ENCODE measurements at places on chromosomes 2 and 18.

- DNase-seq, result no peak
Measured at GRCh38 chr2:31222071-31222470, 4.8 kb upstream of the CAPN14 start.

- no peak for DNase-seq
Measured at GRCh38 chr2:9152975-9153642, 53.5 kb upstream of the ASAP2 start.

- no peak for DNase-seq
Measured at GRCh38 chr2:191206613-191207471, 38.4 kb upstream of the MYO1B start.

- DNase-seq, result no peak
Measured at GRCh38 chr2:218168016-218168415, 1.3 kb upstream of the CXCR1 start.

DNA sequence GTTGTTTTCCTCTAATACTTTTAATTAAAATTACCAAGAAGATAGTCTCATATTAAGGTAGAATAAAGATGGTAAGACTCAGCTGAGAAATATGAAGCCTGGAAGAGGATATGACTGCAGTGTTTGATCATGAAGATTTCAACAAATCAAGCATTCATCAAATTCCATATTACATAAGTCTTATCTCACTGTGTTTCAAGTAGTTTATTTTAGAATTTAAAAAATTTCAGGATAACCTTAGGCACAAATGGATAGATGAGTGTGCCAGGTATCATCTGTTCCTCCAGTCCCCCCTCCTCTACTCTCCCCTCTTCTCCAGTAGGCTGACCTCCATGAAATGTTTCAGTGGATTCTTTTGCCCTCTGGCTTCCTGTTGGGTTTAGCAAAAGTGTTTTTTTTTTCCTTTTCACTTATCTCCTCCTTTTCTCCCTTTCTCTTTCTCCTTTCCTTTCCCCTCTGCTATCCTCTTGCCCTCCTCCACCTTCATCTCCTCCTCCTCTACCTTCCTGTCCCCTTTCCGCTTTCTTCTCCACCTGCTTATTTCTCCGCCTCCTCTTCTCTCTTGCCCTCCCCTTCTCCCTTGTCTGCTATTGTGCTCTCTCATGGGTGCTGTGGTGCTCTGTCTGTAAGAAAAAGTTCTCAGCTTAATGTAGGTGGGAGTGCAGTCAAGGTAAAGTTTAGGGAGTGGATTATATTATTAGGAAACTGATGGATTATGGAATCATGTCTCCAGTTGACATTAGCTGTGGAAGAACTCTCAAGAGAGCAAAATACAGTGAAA lies 72.8 kb downstream of the ABI2 start:
- no peak for DNase-seq

DNA sequence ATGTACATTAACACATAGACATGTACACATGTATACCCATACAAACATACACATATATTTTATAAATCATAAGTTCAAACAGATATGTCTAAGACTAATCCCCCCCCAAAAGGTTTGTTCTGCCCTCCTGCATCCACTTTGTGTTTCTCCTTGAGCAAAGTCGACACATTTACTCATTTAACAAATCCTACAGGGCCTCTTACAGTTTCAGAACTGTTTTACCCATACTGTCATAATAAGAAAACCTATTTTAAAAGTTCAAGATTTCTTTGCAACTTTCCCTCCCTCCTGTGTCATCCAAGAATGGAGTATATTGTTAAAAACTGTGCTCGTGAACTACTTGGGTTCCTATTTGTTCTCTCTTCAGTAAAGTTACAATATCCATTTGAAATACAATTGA lies 166.7 kb downstream of the L3MBTL4 start:
- no peak for DNase-seq

- no peak for DNase-seq
Measured at GRCh38 chr2:227477291-227477690, 5.3 kb downstream of the AGFG1 start.

GRCh38 chr2:31962757-31963361 lies 47.9 kb downstream of the MEMO1 start:
- DNase-seq, result no peak

DNA sequence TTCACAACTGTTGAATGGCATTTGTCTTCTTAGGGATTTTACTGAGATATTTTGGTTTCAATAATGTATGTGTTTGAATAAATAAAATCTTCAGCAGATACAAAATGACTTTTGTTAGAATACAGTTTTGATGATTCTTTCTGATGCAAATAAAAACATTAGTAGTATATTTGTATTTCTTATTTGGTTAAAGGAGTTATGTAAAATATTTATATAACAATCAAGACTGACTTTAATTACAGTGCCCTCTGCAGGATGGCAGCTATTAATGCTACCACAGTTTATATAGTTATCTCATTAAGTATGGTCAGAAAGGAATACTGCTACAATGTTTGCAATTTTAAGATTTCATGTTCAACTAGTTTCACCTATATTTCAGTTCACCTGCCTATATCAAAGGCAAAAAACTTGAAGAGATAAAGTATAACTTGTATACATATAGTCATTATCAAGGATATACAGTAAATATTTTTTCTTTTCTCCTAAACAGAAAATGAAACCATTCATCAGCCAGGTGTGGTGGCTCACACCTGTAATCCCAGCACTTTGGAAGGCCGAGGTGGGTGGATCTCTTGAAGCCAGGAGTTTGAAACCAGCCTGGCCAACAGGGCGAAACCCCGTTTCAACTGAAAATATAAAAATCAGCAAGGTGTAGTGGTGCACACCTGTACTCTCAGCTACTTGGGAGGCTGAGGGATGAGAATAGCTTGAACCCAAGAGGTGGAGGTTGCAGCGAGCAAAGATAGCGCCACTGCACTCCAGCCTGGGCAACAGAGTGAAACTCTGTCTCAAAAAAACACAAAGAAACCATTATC lies 19.8 kb downstream of the ARL5A start:
- DNase-seq, result no peak

- DNase-seq, result no peak
Measured at GRCh38 chr2:88199912-88200682, 30.0 kb downstream of the THNSL2 start.

DNA sequence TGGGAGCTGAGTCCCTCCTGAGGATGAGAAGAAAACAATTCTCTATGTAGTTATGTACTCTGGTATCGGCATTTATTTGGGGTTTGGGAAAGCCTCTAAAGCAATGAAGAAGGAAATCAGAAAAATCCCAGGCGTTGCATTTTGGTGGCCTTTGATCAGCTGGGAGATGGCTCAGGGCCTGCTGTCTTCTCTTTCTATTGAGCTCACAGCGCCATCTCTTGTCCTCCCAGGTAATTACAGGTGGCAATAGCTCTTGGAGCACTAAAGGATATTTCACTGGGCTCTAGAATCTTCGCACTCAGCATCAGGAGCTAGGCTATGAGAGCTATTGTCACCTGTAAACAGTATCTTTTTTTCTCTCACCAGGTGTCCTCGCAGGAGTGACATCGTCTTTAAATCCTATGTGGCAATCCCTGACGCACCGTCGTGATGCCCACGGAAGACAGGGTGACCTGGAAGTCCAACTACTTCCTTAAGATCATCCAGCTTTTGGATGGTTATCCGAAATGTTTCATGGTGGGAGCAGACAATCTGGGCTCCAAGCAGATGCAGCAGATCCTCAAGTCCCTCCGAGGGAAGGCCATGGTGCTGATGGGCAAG lies 76.1 kb upstream of the PMAIP1 start:
- no peak for DNase-seq

GRCh38 chr18:12750076-12750714 lies 47.4 kb downstream of the PSMG2 start:
- DNase-seq, result no peak

DNA sequence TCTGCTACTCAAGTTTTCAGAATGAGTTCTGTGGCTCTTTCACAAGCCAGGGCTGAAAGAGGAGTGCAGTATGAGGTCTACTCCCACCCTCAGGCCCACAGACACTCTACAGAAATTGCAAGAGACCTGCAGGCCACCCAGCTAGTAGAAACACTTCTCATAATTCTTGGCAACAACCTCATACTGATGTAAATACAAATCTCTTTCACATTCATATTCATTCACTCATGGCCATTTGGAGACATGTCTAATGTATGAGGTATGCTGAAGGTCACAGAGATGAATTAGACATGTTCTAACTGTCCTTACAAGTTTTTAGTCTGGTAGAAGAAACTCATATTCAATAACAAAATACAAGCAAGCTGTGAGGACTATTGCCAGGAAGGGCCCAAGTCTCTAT lies 83.8 kb upstream of the KLHL29 start:
- no peak for DNase-seq

DNA sequence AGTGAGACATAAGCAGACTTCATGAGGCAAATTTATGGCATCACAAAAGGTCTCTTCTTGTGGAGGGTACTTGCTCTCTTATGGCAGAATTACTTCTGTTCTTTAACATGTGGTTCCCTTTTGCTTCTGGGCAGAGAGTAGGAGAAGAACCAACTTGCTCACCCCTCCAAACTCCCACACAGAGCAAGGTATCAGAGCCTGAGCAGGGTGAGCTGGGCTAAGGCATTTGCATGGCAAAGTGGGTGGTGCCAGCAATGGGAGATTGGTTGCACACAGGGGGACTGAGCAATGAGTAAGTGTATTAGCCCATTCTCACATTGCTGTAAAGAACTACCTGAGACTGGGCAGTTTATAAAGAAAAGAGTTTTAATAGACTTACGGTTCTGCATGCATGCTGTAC lies 64.2 kb upstream of the ITGB6 start:
- DNase-seq, result no peak

DNA sequence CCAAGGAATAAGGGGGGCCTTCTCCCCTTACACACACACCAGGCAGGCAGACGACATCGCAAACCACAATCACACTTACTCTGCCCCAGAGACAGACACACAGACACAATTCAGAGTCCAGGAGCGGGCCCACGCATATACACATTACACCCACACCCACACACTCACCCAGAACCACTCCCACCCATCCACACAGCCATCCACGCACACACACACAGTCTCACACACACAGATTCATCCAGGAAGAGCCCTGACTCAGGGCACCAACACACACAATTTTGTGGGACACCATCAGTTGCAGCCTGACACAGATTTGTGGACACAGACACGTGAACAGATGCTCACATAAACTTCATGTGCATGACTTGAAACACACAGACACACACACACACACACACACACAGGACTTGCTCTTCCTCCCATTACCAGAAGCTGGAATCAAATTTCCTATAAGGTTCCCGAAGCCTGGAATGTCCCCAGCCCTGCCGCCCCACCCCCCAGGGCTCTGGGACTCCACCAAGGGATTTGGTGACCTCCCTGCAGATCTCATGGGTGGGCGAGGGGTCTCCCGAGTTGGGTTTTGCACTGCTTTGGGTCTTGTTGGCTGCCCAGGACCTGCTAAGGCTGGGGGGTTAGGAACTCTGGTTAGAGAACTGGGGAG lies 23.5 kb downstream of the TNS1 start:
- DNase-seq, result no peak

DNA sequence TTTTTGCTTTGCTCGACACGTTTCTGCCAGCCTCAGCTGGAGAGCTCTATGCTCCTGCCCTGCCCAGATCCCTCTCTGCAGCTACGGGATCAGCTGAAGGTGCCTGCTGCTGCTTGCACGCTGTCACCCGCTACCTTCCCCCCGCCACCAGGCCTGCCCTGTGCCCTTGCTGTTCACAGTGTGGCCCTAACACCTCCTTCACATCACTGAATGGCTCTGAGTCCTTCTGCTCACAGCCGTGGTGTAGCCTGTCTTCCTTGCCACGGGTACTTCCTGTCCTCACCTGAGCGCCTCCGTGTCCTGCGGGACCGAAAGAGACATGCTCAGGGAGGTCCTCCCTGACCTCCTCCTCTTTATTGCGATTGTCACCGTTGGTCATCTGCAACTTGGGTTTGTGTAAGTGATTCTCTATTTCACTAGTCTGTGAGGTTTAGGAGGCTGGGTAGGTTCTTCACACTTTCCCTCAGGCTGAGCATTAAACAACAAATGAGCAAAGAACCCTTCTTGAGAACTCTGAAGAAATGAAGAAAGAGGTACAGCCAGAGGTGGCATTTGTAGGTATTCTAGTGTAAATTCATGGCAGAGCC lies 127.5 kb downstream of the NCK2 start:
- DNase-seq, result no peak

DNA sequence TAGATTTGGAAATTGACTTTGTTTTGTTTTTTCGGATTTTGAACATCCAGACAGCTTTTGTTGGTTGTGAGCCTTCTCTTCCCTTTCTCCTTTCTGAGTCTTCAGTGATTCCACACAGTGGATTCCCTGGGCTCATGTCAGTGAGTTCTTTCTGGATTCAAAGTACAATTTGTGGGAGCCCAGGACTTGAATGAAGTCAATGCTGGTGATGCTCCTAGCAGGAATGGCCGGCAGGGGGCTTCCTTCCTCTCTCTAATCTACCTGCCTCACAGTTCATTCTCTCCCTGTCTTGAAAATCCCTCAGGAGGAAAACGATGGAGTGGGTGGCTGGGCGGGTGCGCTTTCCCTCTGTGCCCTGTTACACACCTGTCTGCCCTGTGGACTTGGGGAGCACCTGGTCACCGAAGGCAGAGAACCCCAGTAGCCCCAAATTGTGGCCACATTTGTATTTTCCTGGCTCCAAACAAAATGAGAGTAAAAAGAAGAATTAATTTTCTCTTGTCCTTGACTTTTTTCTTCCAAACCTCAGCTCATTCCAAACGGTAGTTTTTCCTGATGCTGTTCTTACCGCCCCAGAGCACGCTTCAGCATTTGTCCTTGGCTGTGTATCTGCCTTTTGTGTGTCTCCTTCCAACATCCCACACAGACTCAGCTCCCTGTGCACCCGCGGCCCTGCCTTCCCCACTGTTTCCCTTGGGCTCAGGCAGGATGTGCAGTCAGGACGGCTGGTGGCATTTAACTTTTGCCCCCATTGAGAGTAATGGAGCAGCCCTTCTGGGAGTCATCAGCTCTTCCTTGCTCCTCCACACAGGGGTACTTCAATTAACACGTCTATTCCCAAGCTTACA lies 86.6 kb downstream of the MARCO start:
- no peak for DNase-seq

GRCh38 chr2:74379851-74380789 lies at the start of gene DCTN1:
TSS of gene DCTN1 (minus strand) at chr2:74380311. CDS start at chr2:74380037, 274 bp downstream.
- no peak for DNase-seq

- DNase-seq, result no peak
Measured at GRCh38 chr2:31058096-31059035, 79.9 kb downstream of the GALNT14 start.

DNA sequence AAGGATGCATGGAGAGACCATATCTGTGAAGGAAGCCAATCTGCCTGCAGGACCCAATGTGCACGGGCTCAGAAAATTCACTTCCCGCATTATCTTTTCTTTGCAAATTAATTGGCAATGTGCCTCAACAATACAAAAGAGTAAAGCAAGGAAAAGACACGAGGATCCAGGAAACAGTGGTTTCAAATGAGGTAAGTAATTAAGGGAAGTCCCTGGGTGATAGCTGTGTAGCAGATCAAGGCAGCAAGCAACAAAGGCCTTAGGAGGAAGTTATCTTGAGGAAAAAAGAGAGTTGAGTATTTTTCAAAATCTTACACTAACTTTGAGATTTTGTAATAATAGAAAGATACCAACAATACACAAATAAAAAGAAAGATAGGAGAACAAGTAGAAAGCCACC lies 44.3 kb upstream of the TGIF1 start:
- no peak for DNase-seq
